ENCODE measurements at places on chromosomes 4 and X. TPM values are rescaled to one million over a fixed set of nuclear protein-coding genes. Genes with fewer than 3 reads are reported as not detected.

Gene ARR3
- total RNA-seq = not detected

Gene PASD1
- total RNA-seq = not detected

Gene CYTL1
- total RNA-seq = not detected

Gene SGMS2
- 0.25 TPM for total RNA-seq

Gene TMPRSS11D
- not detected for total RNA-seq

Gene ATXN3L
- total RNA-seq = not detected

Gene TRO
- total RNA-seq = 1.2 TPM

Gene DSPP
- total RNA-seq = not detected

Gene CTAG1B
- not detected for total RNA-seq

Gene LDB2
- not detected for total RNA-seq

Gene MAGEE2
- not detected for total RNA-seq

Gene OTUD5
- 50.9 TPM for total RNA-seq

Gene SH3BP2
- total RNA-seq = 76.0 TPM

Gene TCEAL4
- total RNA-seq = 3.7 TPM

Gene CHRNA9
- total RNA-seq = 0.64 TPM

Gene ARHGEF38
- total RNA-seq = not detected

Gene IL15
- total RNA-seq = 1.2 TPM

Measured in T-helper 2 cell treated with Interferon-gamma antibody and Interleukin-4, amounts not matched to agents 100 ng/mL and 5 ng/mL, for 36 hours (primary cell).